Activated CD8-positive, alpha-beta memory T cell treated with anti-CD3 and anti-CD28 coated beads for 1 hour (primary cell): ENCODE measurements at places on chromosomes 1 and 21.

DNA sequence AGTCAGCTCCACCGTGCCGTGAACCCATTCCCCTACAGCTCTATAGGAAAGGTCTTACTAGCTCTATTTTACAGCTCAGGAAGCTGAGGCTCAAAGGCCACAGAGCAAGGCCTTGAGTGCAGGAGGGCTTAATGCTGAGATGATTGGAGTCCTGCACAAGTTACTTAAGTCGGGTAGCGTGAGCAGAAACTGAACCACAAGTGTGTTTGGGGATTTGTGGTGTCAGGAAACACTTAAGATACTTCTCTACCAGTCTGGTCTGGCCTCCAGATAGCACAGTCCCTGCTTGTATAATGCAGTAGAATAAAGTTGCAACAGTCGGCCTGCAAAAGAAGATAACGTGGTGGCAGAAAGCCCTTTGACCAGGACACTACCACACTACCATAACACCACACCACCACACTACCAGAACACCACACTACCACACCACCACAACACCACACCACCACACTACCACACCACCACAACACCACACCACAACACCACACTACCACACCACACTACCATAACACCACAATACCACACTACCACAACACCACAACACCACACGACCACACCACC, 118.1 kb downstream of the SPSB1 start:
- DNase-seq, result no peak

GRCh38 chr1:116724765-116725375, 29.4 kb upstream of the CD2 start:
- peak; percentile 68 for DNase-seq

DNA sequence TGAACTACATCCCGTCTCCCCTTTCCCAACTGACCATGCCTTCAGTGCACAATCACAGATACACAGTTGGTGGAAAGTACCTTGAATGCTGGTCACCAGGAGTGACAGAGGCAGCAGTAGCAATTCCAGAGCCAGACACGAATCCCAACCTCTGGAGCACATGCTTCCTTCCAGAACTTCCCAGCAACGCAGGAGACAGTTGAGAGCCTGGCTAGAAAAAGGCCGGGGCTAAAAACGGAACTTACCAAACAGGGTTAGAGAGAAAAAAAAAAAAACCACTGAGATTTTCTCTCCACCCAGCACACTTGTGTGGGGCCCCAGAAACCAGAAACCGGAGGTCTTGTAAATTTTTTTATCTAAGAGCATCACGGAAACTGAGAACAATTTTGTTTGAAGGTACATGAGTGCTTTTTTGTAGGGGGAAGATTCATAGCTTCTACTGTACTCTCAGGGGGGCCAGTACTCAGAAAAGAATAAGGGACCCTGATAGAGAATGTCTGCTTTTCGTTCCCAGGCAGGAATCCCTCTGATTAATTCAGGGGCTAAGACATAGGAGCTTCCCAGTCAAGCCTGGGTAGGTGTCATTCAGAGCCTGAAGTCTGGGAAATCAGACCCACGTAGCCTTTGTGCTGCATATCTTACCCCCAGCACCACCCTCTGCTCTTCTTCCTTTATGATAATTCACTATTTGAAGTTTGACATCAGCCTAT, at the start of gene CD48:
TSS of gene CD48 (minus strand) at position 221 of the 710 bp plus-strand sequence. CDS start at position 162, 59 bp downstream.
- peak; percentile 17 for DNase-seq

DNA sequence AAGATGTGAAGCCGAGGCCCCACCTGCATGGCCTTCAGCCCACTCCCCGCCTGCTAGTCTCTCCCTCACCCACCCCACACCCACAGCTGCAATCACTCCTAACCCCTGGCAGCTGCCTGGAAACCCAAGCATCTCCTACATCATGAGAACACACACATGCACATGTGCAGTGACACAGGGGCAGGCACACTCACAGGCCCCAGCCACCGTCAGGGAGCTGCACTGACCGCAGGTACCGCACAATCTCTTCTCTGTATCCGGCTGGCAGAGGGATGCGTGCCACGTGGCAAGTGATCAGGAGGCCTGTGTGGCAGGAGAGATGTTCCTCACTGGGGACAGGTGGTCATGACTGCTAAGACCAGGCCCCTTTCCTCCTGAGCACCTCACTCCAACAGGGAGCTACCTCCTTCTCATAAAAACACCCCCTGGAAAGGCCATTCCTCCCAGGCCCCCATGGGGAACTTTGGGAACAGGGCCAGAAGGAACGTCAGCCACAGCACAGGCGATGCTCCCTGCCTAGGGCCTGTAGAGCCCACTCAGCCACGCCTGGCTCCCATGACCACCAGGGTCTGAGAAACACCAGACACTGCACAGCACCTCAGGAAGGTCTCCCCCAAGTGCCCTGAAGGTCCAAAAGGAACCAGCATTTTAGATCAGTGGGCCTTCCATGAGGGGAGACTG, 6.0 kb downstream of the LSS start:
- DNase-seq, result no peak

GRCh38 chr1:119721896-119722295, 10.2 kb downstream of the PHGDH start:
- no peak for DNase-seq

DNA sequence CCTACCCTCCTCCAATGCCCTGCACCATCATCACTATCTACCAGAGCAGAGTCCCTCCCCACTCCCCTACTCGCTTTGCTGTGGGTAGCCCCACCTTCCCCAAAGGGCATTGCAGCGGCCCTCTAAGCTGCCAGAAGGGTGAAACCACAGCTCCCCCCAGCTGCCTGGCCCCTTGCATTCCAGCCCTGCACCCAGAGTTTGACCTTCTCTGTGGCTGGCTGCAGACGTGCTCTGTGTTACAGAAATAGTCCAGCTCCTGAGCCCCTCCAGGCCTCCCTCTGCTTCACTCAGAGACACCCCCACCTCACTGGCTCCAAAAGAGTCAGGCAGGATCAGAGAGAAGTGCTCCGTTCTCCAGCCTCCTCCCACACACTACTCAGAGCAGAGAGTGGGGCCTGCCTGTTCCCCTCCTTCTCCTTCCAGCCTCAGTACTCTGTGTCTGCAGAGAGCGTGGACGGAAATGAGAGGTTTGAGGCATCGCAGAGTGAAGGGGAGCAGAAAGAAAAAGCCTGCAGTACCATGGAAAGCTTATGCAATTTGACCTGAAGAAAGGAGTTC, 63.2 kb downstream of the PLEKHA6 start:
- no peak for DNase-seq

DNA sequence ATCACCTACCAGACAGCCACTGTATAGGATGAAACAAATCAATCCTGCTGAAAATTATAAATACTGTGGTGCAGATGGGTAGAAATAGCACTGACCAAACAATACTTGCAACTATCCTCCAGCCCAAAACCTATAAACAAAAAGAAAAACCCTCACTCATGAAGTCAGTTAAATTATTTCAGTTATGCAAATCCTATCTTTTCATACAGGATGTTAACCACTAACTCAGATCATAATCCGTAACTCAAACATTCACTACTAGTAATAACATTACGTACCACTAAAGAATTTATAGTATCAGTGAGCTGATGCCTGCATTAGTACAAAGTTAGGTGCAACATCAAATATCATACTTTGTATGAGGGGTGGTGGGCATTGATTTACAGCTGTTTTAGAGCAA, 2.6 kb downstream of the NDC1 start:
- no peak for DNase-seq

- DNase-seq, result no peak
Measured at GRCh38 chr1:222557148-222557547, 9.2 kb upstream of the HHIPL2 start.

DNA sequence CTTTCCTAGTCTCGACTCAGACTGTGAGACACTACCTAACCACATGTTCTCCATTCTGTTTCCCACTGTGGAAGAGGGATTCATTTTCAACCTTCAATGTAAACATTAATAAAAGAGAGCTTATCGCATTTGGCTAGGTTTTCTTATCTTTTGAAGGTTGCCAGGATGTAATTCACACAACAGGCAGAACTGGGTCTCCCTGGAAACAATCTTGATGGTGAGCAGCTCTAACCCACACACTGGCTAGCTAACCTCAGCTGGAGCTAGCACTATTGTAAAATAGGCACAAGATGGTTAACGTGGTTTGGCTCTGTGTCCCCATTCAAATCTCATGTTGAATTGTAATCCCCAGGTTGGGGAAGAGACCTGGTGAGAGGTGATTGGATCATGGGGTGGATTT, 75.1 kb downstream of the ZSCAN20 start:
- no peak for DNase-seq

DNA sequence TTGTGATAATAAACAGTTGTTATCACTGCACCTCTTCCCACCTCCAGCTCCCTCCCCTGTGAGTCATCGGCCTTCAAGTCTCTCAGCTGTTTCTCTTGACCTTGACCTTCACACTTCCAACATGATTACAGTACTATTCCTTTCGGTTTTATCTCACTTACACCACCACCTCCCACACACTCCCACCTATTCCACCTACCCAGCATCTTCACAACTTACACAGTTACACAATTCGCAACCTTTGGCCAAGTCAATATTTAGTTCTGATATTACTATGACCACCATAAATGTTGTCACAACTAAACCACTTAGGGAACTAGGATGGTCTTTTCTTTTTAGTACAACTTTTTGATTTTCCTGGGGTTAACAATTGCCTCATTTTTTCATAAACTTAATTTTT, 60.2 kb downstream of the RIPK4 start:
- DNase-seq, result no peak

GRCh38 chr1:2821966-2822620, 20.6 kb upstream of the TTC34 start:
- no peak for DNase-seq

GRCh38 chr1:211715971-211716370, 40.5 kb upstream of the NEK2 start:
- no peak for DNase-seq

DNA sequence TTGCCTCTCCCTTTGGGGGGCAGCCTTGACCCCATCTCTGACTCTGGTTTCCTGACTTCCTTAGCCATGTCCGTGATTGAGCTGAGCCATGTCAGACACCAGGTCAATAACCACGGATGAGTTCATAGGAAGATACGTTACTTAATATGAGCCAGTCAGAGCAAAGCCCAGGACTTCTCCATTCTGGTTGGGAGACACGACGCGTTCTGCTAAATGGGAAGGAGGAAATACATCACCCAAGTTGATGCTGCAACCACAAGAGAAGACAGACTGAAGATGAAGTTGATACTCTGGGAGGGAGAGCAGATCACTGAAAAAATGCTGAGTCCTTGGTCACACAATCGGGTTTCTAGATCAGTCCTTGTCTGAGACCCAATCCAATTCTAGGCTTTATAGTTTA, 90.9 kb downstream of the MATN1 start:
- no peak for DNase-seq

DNA sequence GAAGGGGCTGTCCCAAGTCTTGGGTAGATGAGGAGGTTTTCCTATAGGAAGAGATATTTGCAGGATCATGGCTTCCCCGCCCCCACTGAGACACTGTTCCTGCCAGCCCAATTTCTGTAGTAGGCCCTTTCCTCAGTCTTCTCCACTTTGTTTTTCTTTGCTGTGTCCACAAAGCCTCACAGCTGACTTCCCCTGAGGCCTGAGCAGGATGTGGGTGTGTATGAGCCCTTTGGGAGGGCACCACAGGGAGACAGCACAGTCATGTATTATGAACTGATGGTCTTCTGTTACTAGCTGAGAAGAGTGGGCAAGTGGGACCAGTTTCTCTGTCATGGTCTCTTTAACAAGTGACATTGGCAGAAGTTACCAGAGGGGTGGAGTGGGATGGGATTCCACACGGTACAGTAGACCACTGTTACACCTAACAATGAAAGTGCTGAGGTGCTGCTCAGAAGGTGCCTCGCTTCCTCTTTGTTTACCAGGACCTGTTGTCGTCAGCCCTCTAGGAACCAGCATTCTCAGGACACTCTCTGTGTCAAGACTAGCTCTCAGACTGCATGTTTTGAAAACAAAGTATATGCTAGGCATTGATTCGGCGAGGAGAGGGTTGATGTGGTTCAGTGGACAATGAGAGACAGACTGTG, 253.8 kb upstream of the HOOK1 start:
- no peak for DNase-seq

GRCh38 chr1:246274186-246274585, 232.9 kb downstream of the SMYD3 start:
- no peak for DNase-seq

DNA sequence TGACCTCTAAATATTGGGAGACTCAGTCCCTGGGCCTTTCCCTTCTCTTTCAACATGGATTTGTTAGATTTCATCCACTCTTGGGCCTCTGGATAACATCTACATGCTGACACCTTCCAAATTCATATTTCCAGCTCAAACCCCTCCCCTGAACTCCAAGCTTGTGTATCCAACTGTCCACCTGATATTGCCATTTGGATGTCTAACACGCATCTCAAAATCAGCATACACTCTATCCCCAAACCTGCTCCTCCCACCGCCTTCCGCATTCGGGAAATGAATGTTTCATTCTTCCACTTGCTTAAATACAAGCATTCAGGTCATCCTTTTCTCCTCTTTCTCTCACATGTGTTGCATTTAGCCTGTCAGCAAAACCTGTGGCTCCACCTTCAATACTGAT, 17.5 kb upstream of the KAZN start:
- no peak for DNase-seq

DNA sequence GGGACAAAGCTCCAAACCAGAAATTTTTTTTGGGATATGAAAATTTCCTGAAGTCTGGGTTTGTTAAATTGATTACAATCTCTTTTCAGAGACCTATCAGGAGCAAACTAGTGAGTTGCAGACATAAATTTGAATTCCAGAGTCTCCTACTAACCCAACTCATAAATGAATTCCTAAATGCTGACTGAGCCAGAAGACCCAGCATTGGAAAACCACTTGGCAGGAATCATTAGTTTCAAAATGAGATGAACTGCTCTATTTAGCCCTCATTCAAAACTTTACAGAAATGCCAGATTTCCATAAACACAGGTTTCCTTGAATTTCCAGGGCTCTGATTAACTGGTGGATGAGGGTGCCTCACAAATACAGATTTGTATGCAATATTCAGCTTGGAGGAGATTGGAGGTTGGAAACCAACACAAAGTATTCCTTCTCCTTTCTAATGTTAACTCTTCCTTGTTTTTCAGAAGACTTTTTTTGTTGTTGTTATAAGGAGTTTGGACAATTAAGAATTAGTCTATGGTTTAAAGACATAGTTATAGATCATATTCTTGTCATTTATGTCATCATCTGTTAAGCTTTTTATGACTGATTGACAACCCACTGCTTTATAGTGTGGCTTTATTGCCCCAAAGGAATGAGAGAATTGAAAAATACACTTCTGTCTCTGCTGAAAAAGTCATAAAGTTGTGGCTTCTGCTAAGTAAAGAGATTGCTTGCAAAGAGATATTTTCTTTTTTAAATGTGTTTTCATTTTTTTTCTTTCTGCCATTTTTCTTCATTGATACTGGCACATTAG, 222.8 kb downstream of the HLX start:
- no peak for DNase-seq

GRCh38 chr1:22119626-22120468, 23.1 kb downstream of the WNT4 start:
- DNase-seq, result no peak

GRCh38 chr1:150619576-150620509, 9.6 kb downstream of the ENSA start:
- DNase-seq, result no peak

GRCh38 chr1:168019407-168019806, 82.5 kb upstream of the MPC2 start:
- DNase-seq, result no peak

- DNase-seq, result no peak
Measured at GRCh38 chr1:229579059-229579673, 20.7 kb upstream of the ABCB10 start.

- DNase-seq, result peak; percentile 45
Measured at GRCh38 chr1:168603501-168604110, 27.2 kb downstream of the XCL1 start.
